ENCODE measurements at places on chromosomes 6 and 20.

- DNase-seq, result no peak
Observed at GRCh38 chr6:73879501-73880293, 183.7 kb downstream of the CD109 start.

DNA sequence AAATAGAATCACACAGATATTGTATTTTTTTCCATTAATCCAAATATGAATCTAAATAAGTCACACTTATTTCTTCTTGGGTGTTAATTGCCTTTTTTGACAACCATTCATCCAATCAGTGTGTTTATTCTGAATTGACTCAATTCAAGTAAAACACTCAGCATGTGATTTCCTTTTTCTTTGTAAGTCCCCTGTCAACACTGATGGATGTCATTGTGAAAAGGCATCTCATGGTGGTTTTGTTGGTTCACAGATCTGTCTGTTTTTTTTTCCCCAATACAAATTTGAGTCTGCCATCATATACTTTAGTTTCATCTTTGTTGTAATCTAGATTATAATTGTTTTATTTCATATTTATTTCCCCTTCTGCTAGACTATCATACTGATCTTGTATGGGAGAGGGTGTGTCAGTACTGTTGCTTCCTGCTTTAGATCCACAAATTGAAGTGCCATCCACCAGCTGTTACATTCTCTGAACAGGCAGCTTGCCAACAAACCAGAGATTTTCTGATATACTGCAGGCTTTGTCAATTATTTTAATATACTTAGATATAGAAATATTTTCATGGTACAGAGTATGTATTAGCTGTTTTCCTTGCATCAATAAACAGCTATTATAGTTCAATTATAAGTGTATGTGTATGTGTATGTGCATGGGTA is 64.2 kb upstream of the FLRT3 start:
- no peak for DNase-seq

- no peak for DNase-seq
Observed at GRCh38 chr6:20217891-20218290, 5.6 kb upstream of the MBOAT1 start.

DNA sequence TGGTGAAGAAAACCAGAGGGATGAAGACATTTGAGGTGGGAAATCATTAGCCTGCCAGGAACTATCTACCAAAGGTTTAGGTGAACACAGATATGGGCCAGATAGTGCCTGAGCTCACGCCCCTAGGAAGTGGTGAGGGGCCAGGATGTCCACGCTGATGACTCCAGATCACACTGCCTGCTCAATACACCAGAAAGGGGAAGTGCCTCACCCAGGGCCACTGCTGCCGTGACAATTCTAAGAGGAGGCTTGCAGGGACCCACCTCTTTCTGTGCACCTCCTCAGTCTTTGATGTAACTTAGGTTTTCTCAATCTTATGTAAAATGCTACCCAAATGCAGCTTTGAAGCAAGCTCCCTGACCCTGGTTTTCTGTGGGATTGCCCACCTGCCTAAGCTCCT is 5.4 kb upstream of the RAB44 start:
- DNase-seq, result no peak

DNA sequence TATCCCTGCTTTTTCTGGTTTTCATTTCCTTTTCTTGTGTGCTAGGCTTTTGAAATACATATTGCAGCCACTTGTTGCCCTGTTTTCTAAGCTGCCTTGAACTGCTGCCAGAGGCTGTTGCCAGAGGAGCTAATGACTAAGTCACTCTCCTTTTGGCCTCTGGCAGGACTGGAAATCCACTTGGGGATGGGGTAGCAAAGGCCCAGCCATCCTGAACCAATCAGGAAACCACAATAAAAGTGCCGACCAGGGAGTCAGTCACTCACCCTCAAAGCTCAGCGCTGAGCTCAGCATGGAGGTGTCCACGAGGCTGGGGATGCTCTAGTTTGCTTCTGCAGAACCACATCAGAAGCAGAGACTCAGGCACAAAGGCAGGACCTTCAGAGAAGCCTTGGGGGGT is 813.0 kb downstream of the DHX35 start:
- peak; percentile 76 for DNase-seq

DNA sequence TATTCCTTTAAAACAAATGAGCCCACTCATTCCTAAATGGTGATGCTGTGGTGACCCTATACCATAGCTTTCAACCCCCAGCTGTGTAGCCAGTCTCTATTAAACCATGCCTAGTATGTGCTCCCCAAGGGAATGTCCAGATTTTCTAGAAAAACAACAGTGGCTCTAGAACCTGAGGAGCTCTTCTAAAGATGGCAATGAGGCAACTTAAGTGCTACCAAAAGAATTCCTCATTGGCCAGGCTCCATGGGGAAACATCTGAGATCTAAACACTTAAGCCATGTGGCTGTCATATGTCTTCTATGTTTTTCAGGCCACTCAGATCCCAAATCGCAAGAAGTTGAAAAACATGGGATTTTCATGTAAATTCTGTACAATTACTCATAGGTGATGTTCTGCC is 191.0 kb downstream of the TPBG start:
- DNase-seq, result no peak

All from heart left ventricle (tissue), 16 donors.